Cerebellar nuclear complex (tissue), 1 donor: ENCODE measurements at places on chromosomes 13 and 19.

- DNase-seq, result no peak
Measured at GRCh38 chr19:4089400-4089908, 22.8 kb upstream of the ZBTB7A start.

- no peak for DNase-seq
Measured at GRCh38 chr13:38350114-38350617, 515 bp downstream of the UFM1 start.

- DNase-seq, result no peak
Measured at GRCh38 chr19:15136234-15136954, 29.2 kb downstream of the SYDE1 start.

- DNase-seq, result no peak
Measured at GRCh38 chr13:110242615-110243014, 64.3 kb downstream of the COL4A1 start.

- no peak for DNase-seq
Measured at GRCh38 chr13:100129605-100130004, 40.7 kb downstream of the PCCA start.

DNA sequence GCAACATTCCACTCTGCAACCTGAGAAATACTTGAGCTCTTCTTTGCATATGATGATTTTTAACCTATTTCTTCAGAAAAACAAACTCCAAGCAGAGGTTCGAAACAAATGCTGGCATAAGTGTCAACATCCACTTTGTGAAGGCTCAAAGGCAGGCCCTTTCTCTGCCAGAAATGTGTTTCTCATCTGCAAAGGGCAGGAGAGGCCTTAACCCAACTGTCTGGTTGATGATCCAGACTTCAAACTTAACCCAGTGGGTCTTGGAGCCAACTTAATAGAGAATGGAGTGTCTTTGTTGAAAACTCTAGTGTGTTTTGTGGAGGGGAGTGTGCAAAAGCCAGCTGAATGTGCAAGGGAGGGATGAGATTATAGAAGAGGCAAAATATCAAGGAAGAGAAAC lies 28.3 kb upstream of the ZNF507 start:
- no peak for DNase-seq

GRCh38 chr13:45847554-45848224 lies 3.9 kb downstream of the SIAH3 start:
- no peak for DNase-seq
